ENCODE measurements at places on chromosomes 2 and 18. TPM values are rescaled to one million over a fixed set of nuclear protein-coding genes. Genes with fewer than 3 reads are reported as not detected.
A peak's percentile ranks its signal among the peaks of the same experiment; 100 is the strongest.

- DNase-seq = no peak
Measured at GRCh38 chr2:28117104-28117596, 226.6 kb downstream of the BABAM2 start.

The GALR1 gene
- not detected for total RNA-seq

The SCYGR2 gene
- not detected for total RNA-seq

DNA sequence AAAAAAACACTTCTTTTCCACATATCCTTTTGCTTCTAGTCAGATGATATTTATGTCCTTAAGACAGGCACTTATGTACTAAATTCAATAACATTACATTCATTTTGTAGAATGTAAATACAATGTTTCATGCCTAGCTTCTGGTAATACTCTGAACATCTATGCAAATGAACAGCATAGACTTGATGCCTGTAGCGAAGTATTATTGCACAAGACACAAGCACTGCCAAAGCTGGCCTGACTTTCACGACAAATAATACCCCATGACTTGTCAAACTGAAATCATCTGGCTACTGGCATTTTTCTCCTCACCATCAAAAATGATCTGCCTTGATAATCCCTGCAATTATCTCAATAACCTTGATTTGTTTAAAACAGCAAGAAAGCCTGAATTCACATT, 101.3 kb downstream of the L3MBTL4 start:
- no peak for DNase-seq

DNA sequence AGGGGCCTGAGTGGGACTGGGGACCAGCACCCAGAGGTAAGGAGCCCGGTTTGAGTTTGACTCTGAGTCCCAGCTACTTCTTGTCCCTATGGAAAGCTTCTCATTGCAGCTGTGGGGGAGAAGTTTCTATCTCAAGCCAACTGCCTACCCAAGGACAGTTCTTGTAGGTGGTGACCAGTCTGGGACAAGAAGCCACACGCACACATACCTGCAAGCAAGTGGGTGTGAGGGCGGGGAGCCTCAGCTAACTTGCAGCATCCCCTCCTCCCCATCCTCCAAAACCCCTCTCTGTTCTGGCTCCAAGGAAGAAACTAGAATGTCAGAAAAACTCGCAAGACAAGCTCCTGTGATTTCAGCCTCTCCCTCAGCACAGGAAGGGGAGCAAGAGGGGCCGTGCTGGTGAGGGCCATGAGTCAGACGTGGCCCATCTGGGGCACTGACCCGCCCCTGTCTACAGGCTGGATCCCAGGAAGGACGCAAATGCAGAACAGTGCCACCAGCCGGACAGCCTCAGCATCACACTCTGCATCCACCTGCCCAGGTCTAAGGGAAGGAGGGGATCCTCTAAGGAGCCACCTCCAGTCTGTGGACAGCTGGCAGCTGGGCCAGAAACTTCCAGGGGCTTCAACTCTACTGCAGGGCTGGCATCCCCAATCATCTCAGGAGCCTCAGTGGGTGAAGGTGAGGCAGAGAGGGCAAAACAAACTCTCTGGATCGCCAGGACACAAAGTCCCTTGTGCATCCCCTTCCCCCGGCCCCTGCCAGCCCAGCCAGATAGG, 103.4 kb downstream of the TNS1 start:
- peak; percentile 81 for DNase-seq
